ENCODE measurements at places on chromosomes 5 and 9.

GRCh38 chr5:17185349-17185748, 32.1 kb upstream of the BASP1 start:
- no peak for DNase-seq

GRCh38 chr5:61159070-61159469, 3.2 kb downstream of the SMIM15 start:
- no peak for DNase-seq

- no peak for DNase-seq
These were observed 60.3 kb downstream of the SNX30 start for GRCh38 chr9:112810696-112811490.

DNA sequence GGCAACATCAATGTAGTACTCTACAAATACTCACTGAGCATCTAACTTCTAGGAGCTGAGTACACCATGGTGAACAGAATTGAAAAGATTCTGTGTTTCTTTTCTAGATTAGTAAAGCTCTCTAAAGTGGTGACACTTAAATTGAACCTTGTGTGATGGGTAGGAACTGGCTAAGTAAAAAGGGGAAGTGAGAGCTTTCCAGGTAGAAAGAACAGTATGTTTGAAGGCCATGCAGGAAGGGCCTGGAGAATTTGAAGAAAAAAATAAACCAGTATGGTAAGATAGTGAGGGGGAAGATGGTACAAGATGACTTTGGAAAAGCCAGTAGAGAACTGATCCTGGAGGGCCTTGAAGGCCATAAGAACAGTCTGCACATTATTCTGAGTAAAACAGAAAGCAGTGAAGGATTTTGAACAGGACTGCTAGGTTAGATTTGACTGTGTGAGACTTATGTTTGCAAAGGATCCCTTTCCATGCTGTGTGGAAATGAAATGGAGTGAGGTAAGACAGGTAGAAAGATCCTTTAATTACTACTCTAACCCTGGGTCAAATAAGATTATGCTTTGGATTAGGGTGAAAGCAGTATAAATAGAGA, 46.7 kb upstream of the UBQLN1 start:
- no peak for DNase-seq

DNA sequence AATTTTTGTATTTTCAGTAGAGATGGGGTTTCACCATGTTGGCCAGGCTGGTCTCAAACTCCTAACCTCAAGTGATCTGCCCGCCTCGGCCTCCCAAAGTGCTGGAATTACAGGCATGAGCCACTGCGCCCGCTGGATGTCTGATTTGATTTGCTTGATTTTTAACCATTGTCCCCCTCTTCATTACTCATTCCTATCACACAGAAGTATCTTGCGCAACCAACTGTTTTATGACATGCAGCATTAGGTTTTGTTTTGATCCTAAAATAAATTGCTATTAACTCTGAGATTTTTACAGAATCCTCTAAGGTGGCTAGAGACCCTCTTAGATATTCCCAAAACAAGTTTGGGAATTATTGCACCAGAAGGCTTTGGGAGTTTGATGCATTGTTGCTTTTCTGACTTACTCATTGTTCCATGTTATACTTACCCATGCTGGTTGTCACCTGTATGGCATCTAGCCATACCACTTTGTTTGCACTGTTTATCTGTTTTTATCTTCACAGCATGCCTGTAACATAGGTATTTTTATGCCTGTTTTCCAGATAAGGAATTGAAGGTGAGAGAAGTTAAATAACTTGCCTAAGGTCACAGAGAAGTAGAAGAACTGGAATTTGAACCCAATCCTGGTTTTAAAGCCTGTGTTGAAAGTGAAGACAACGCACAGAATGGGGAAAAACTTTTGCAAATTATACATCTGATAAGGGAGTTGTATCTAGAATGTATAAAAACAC, 35.9 kb upstream of the PWWP2A start:
- DNase-seq = no peak

GRCh38 chr5:148682058-148683026, 28.0 kb upstream of the HTR4 start:
- no peak for DNase-seq

- no peak for DNase-seq
These were observed 344.6 kb upstream of the EDIL3 start for GRCh38 chr5:84729326-84729725.
